Naive thymus-derived CD8-positive, alpha-beta T cell (primary cell): ENCODE measurements at places on chromosomes 1 and 21. TPM values are rescaled to one million over a fixed set of nuclear protein-coding genes. Genes with fewer than 3 reads are reported as not detected.
A peak's percentile ranks its signal among the peaks of the same experiment; 100 is the strongest.

- peak; percentile 43 for DNase-seq
Measured at GRCh38 chr1:2415801-2416208, 3.4 kb upstream of the PEX10 start.

- no peak for DNase-seq
Measured at GRCh38 chr21:36806103-36806502, 107.2 kb downstream of the SIM2 start.

GRCh38 chr1:96515925-96516324, 205.7 kb upstream of the PTBP2 start:
- DNase-seq, result no peak

MYOG gene
- total RNA-seq, result not detected

CAPN8 gene
- total RNA-seq, result 0.21 TPM

PTGFRN gene
- total RNA-seq, result 0.47 TPM

CFAP57 gene
- total RNA-seq, result not detected

ARID1A gene
- 123 TPM for total RNA-seq

- DNase-seq, result no peak
Measured at GRCh38 chr1:28756846-28757245, 20.1 kb downstream of the YTHDF2 start.

- no peak for DNase-seq
Measured at GRCh38 chr1:94332952-94333351, 85.2 kb upstream of the ABCD3 start.

DNA sequence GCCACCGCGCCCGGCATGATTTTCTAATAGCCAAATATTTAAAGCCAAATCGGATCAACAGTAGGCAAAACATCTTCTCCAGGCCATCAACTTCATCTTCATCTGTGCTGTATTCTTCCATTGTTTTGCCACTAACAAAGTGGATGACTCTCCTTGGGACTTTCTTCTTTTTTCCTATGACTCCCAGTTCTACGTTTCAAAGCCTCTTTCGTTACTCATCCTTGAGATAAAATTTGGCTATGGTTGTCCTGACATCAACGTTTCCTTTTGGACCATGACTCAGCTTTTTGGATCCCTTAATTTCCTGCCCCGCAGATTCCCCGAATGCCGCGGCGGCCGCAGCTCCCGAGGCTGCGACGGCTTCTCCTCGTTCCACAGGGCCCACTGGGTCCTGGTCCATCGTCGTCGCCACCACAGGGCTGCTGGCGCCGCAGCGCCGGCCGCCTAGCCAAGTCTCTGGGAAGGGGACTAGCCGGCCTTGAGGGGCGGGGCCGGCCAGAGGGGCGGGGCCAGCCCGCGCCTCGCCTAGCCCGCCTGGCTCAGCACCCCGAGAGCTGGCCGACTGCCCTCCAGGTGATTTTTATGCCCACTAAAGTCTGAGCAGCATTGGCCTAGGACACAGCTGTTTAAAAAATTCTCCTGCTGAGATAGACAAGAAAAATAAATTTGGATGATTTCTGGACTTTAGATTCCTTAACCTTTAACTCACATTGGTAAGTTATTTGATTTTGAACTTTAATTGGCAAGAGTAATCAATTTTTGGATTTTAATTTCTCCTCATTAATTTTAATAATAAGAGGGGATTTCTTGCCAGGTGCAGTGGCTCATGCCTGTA, 93.9 kb downstream of the ADCY10 start:
- no peak for DNase-seq

DNA sequence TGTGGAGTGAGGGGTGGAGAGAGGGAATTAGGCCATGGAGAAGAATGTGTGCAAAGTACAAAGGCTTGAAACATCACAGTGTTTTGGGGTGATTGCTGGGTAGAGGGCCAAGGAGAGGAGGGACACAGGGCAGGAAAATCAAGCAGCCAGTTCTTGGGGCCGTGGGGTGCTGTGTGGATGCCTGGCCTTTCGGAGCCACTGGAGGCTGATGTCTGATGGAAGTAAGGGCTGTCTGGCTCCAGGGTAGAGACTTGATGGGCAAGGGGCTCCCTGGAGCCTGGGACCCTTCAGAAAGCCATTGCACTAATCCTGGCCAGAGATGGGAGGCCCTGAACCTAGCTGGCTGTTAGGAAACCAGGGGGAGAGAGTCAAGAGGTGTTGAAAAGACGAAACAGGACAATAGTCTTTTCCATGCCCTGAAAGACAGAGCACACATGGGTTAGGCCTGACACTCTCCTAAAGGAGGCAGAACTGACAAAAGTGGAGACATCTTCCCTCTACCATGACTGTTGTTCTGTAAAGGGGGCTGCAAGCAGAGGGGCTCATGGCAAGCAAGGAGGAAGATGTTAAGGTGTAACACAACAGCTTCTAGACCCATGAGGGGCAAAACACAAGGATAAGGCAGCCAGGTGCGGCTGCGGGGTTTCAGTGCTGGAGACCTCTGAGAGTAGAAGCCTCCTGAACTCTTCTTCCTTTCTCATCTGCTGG, 21.0 kb downstream of the ATF3 start:
- DNase-seq, result no peak

DNA sequence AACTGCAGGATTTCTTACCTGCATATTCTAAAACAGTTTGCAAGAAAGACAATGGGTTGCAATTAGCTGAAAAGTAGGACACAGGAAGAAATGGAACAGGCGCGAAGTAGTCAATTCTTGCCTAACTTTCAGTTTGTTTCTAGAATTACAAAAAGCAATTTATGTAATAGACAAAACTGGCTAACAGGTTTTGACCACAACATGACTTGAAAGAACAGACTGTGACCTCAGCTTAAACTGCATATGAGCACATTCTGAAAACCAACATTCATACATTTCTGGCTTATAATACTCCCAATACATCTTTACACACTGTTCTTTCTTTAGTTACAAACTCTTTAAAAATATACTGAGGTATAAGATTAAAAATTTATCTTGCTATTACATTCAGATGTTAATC, 405.9 kb upstream of the B3GALT2 start:
- no peak for DNase-seq

DNA sequence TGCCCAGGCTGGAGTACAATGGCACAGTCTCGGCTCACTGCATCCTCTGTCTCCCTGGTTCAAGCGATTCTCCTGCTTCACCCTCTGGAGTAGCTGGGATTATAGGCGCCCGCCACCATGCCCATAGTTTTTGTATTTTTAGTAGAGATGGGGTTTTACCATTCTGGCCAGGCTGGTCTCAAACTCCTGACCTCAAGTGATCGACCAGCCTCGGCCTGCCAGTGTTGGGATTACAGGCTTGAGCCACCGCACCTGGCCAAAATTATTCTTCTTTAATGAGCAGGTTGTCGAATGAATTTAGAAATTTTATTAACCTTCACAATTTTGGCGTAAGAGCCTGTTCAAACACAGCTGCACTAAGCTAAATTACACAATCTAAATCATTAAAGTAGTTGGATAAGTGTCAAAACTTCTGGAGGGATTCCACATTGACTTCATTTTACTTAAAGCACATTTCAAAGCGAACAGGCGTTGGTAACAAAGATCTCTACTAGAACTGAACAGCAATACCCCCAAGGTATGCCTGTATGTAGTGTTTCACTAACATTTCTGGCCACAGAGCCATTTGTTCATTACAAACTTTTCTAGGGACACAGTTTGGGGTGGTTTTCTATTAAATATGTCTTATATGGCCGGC, 5.2 kb upstream of the CTH start:
- DNase-seq, result no peak

GRCh38 chr1:76463849-76464248, 389.3 kb downstream of the ST6GALNAC3 start:
- no peak for DNase-seq

DNA sequence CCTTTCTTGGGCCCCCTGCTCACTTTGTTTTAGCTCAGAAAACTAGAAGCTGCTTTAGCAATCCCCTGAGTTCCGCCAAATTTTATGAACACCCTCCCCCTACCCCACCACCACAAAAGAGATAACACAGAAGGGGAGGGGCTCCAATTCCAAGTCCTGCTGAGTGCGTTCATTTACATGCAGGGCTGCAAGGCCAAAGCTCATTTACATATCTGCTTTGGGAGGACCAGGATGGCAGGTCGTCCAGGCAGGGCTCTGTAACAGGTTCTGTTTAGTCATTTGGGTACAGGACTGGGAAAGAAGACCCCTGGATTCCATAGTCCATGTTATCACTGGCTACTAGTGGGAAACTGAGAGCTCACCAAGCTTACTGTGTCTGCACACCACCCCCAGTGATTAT, 35.9 kb upstream of the KIF21B start:
- no peak for DNase-seq

PLPPR4 gene
- not detected for total RNA-seq

- DNase-seq, result no peak
Measured at GRCh38 chr1:88610687-88611086, 73.4 kb upstream of the PKN2 start.

GRCh38 chr1:35574125-35574654, 1.1 kb downstream of the TFAP2E start:
- no peak for DNase-seq

DNA sequence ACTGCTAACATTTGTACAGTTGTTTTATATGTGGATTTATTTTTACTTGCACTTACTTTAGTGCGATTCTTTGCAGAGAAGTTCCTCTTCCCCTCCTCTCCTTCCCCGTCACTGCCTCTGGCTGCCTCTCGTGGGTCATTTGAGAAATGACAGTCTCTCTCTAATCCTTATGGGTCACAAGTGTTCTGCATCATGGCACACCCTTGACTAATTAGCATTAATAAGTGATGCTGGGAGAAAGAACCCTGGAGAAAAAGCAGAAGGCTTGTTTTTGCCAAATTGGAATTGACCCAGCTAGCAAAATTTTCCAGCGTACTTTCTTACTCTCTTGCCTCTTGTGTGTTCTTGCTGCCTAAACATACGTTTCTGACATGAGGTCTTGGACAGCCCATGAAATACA, 301.2 kb downstream of the DUSP10 start:
- no peak for DNase-seq

GRCh38 chr1:43857163-43857562, 76.4 kb upstream of the ARTN start:
- DNase-seq, result no peak

DNA sequence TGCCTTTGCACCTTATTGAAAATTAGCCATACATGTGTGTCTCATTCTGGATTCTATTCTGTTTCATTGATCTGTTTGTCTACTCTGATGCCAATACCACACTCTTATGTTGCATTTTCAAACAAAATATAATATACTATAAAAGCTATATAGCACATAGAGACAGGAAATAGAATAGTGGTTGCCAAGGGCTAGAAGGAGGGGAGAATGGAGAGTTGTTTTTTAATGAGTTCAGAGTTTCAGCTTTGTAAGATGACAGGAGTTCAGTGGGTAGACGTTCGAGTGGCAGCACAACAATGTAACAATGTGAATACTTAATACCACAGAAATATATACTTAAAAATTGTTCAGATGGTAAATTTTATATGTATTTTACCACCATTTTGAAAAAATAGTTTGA, 17.0 kb downstream of the RLF start:
- DNase-seq, result no peak

- peak; percentile 46 for DNase-seq
Measured at GRCh38 chr1:226444901-226445300, 37.0 kb upstream of the PARP1 start.

NBL1 gene
- 19.3 TPM for total RNA-seq

RGS13 gene
- total RNA-seq, result not detected

GRCh38 chr1:99407018-99407417, 142.7 kb downstream of the PLPPR4 start:
- no peak for DNase-seq

LDLRAD2 gene
- not detected for total RNA-seq
